ENCODE measurements at places on chromosomes 7 and 10. TPM values are rescaled to one million over a fixed set of nuclear protein-coding genes. Genes with fewer than 3 reads are reported as not detected.

MTURN gene
- 7.7 TPM for polyA plus RNA-seq

ANXA8L1 gene
- 180 TPM for polyA plus RNA-seq

TAS2R4 gene
- polyA plus RNA-seq = 0.51 TPM

NUTM2E gene
- not detected for polyA plus RNA-seq

SSC4D gene
- 0.59 TPM for polyA plus RNA-seq

DOCK4 gene
- polyA plus RNA-seq = 2.9 TPM

AKR1D1 gene
- polyA plus RNA-seq = not detected

FAM170B gene
- not detected for polyA plus RNA-seq

OR13A1 gene
- 0.11 TPM for polyA plus RNA-seq

AGR3 gene
- 0.07 TPM for polyA plus RNA-seq

PNLIPRP3 gene
- 2.6 TPM for polyA plus RNA-seq

COA1 gene
- polyA plus RNA-seq = 24.2 TPM

GPC2 gene
- polyA plus RNA-seq = 1.1 TPM

POLR3A gene
- 3.6 TPM for polyA plus RNA-seq

TBXAS1 gene
- polyA plus RNA-seq = 5.9 TPM

Data from esophagus (tissue), 2 donors.